ENCODE measurements at places on chromosomes 6 and 20. TPM values are rescaled to one million over a fixed set of nuclear protein-coding genes. Genes with fewer than 3 reads are reported as not detected.

Gene GSTA5
- not detected for total RNA-seq

Gene VGLL2
- not detected for total RNA-seq

Gene HDGFL1
- not detected for total RNA-seq

DNA sequence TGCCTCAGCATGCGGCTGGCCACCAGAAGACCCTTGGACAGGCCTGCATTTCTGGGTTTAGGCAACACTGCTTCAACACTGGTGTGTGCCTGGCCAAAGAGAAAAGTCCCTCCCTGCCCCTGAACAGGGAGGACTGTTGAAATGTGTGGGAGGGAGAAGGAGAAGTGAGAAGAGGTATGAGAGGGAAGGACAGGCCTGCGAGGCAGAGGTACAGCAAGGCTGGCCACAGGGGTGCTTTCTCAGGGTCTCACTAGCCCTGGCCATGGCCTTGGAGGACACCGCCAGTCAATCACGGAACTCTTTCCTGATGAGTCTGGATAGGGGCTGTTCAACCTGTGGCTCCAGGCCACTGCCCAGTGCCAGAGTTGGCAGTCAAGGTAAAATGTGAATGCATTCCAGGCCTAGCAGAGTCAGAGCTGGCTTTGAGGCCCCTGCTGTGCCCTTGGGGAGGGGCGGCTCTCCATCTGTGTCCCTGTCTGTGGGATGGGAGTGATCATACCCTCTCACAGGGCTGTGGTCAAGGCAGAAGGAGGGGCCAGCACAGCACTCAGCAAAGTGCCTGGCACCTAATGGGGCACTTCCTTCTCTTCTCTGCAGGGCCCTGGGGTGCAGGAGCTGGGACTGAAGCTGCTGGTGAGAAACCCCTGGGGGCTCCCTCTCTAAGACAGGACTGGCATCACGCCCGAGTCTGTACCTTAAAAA is 43.2 kb upstream of the CDH22 start:
- H3K4me3 ChIP-seq: no peak overlapping the region
- peak overlapping the region; percentile 83 for H3K27ac ChIP-seq
- no peaks in the 10 kb centered on the region for H3K27me3 ChIP-seq
- DNase-seq: no peak
- H3K36me3 ChIP-seq: no peaks in the 10 kb centered on the region

DNA sequence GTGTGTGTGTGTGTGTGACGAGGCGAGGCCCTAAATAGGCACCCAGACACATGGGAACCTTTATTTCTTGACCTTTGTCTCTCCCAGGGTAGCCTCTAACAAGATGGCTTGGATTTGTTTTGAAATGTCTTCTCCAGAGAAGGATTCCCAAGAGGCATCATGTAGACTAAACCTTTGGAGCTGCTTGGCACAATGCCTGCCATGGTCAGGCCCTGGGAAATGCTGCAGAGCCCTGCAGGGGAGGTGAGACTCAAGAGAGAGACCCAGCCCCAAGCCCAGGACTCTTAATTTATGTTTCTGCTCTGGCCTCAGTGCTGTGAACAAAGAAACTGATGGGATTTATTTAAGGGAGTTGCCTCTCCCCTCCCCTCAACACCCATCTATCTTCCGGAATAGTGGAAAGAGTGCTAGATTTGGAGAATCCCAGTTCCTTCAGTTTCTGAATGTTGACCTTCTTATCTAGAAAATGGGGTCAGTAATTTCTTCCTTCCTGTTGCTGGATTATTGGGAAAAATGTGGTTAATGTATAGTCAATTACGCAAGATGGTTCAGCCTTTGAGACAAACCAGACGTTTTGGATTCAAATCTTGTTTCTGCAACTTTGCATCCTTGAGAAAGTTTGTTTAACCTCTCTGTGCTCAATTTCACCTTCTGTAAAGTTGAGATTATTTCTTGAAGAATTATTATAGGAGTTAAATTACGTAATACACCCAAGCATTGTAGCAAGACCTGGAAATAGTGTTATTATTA is 434.8 kb downstream of the MAFB start:
- H3K27me3 ChIP-seq: peaks cover 13% of the 10 kb centered on the region
- H3K4me1 ChIP-seq: no peaks in the 10 kb centered on the region
- H3K36me3 ChIP-seq: no peaks in the 10 kb centered on the region
- no peak for DNase-seq
- no peak overlapping the region for H3K4me3 ChIP-seq
- no peak overlapping the region for H3K27ac ChIP-seq

DNA sequence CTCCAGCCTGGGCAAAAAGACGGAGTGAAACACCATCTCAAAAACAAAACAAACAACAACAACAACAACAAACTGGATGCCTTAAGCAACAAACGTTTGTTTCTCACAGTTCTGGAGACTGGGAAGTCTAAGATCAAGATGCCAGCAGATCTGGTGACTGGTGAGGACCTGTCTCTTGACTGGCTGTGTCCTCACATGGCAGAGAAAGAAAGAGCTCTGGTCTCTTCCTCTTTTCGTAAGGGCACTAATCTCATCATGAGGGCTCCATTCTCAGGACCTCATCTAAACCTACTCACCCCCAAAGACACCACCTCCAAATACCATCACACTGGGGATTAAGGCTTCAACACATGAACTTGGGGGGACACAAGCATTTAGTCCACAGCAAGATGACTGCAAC is 13.5 kb upstream of the GFOD1 start:
- H3K4me1 ChIP-seq: peaks cover 5% of the 10 kb centered on the region
- no peak for DNase-seq
- H3K36me3 ChIP-seq: peaks cover 2% of the 10 kb centered on the region
- no peak overlapping the region for H3K4me3 ChIP-seq
